ENCODE measurements at places on chromosomes 16 and 17.

DNA sequence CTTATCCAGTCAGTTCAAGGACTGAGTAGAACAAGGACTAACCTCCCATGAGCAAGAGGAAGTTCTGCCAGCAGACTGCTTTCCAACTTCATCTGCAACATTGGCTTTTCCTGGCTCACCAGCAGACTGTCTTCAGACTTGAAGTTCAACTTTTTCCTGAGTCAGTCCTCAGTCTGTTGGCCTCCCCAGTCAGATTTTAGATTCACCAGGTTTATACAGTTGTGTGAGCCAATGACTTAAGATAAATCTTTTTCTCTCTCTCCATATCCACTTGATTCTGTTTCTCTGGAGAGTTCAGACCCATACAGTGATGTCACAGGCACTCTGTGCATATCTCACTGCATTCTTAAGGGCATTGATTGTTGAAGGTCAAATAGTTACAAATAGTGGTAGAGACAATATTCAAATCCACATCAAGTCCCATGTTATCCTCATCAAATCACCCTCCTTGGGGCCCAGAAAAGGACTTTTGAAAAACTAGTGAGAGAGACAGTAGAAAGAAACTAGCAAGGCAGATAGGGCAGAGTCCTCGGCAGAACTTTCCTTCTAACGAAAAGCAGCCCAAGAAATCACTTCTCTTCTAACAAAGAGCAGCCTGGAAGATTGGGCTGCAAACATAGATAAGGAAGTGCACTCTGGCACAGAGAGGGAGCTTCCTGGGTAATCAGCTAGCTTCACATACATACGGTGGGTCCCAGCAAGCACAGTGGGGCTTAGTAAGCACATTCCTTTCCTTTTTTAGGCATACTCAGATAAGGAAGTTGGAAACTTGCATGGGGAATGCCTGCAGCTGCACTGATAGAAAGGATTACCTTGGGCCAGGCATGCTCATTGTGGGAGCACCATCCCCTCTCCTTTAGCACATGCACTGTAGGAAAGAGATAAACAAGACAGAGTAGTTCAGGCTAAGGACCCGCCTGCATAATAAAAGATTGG lies 132.3 kb upstream of the FAM20A start:
- DNase-seq, result no peak

GRCh38 chr17:67041531-67041930 lies 2.8 kb upstream of the CACNG1 start:
- no peak for DNase-seq

DNA sequence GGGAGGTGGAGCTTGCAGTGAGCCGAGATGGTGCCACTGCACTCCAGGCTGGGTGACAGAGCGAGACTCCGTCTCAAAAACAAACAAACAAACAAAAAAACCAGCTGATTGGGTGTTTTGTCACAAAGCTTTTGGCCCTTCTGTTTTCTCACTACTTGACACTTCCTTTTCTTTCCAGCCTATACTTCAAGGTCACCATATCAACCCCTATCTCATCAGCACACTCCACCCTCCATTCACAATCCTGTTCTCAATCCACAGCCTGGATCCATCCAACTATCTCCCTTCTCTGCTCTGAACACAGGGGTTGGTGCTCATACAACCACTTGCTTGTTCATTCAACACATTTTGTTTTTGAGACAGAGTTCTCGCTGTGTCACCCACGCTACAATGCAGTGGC lies 6.6 kb upstream of the MED11 start:
- DNase-seq, result no peak

- DNase-seq, result no peak
Observed at GRCh38 chr17:34913001-34913400, 48.3 kb downstream of the CCT6B start.

GRCh38 chr16:21990381-21990944 lies 10.5 kb downstream of the PDZD9 start:
- DNase-seq, result no peak

Measured in ovary (tissue), 10 donors.